Iris pigment epithelial cell (primary cell): ENCODE measurements at places on chromosomes 11 and 22.

- DNase-seq, result no peak
These were observed 18.6 kb downstream of the IRAG1 start for GRCh38 chr11:10674911-10675440.

- peak; percentile 72 for DNase-seq
These were observed 15.8 kb downstream of the BLID start for GRCh38 chr11:122100037-122100755.

GRCh38 chr11:112318184-112318591 lies 57.5 kb upstream of the PLET1 start:
- DNase-seq, result peak; percentile 96

DNA sequence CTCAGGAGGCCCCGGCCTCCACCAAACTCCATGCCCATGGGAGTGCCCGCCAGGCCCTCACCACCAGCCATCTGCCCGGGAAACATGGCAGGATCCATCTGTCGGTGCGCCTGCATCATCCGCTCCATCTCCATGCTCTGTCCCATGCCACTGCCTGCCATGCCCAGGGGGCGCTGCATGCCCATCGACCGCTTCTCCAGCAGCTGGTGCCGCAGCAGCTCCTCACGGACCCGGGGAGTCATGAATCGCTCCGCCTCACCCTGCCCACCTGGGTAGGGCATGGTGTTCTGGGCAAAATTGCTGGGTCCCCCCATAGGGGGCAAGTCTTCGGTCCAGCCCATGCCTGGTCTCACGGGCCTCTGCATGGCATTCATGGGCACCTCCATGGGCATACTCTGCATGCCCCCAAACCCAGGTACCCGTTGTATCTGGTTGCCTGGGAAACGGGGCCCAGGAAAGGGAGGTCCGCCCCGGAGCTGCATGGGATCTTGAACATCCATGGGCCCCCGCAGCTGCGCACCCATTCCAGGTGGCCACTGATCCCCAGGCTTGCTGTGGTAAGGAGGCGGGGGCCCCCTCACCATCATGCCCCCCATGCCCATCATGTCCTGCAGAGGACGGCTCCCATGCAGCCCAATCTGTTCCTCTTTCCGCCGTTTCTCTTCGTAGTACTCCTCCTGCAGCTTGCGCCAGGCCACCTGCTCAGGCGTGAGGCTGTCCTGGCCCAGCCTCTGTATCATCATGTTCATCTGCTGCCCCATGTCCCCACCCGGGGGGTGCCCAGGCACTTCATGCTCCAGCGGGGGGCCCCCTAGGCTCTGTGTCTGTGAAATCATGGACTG lies 18.0 kb downstream of the CXCR5 start:
- no peak for DNase-seq

GRCh38 chr11:2312232-2313042 lies 10.6 kb downstream of the TSPAN32 start:
- no peak for DNase-seq

DNA sequence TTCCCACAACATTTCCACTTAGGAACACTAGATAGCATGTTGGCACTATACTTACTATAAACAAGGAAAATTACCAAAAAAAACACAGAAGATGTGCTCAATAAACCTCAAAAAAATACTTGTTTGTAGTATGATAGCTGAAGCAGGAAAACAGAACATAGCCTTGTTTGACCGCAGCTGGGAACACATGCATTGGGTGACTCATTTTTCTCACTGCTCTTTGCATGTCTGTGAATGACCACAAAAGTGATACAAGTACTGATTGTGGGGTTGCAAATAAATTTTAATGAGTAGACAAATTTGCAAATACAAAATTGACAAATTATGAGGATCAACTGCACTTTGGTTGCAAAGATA lies 22.8 kb upstream of the GUCY1A2 start:
- peak; percentile 87 for DNase-seq

DNA sequence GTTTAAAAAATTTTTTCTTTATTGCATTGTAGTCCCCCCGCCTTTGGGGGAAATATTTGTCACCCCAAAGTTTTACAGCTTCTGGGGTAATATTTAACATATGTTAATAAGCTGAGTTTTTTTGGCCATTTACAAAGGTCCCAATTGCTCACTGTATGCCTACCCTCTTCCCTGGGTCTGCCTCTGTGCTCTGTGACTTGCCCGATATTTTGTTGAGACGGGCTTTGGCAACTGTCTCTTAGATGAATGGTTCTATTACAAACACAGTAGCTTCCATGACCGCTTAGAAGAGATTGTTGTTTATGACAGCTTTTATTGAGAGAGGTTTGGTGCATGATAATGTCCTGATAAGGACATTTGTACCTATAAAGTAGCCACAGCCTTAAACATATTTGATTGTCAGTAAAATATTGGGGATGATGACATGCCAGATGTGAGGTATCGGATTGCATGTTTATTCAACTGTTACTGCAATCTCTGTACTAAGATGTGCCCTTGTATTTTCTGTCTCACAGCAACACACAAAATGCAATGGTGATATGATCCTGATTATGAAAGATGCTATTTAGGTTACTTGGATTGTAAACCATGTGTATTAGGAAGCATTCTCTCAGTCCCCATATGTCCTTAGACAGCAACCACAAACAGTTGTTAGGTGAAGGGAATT lies 103.1 kb downstream of the TEAD1 start:
- peak; percentile 89 for DNase-seq

DNA sequence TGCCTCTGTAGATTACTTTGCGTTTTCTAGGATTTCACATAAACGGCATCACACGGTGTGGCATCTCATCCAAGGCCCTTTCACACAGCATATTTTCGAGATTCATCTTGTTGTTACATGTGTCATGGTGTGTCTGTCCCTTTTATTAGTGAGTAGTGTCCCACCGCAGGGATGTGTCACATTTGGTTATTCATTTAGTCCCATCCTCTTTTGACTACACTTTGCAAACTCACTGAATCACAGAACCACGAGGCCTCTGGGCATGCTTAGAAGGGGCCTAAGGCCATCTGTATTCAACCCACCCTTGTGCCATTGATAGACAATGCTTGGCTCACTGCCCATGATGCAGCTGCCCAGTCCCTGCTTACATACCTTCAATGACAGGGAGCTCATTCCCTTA lies 4.2 kb upstream of the RAC2 start:
- DNase-seq, result no peak

- DNase-seq, result peak; percentile 13
These were observed 222.5 kb downstream of the MN1 start for GRCh38 chr22:27578937-27579617.

DNA sequence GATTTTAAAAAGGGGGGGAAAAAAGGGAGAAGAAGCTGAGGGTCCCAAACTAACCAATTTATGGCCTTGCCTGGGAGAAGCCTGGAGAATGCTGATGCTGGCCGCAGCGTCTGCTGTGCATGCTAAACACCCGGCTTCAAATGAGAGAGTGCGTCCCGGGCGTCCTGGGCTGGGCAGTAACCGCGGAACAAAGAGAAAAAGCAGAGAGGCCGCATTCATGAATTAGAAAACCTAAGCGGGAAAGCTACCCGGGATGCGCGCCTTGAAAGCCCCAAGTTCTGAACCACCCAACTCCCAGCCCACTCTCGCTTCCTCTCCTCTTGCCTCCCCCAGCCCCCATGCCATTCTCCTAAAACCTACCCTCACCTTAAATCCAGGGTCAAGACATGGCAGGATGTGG lies 6.5 kb downstream of the MN1 start:
- DNase-seq, result no peak

GRCh38 chr11:12864316-12865156 lies 144.6 kb upstream of the RASSF10 start:
- DNase-seq, result peak; percentile 91

DNA sequence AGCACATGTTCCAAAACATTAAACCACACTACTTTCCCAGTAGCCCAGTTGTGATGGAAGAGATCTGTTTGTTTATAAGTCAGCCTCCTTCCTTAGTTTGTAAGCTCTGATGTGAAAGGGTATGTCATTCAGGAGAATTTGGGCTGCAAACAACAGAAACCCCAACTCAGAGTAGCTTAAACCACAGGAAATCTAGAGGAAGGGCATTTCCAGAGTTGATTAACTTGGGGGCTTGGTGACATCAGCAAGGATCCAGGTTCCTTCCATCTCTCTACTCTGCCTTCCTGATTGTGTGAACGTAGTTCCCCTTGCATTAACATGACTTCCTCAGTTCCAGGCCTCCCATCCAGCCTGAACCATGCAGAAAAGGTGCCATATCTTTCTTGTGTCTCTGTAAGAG lies 6.5 kb upstream of the FJX1 start:
- DNase-seq, result no peak

DNA sequence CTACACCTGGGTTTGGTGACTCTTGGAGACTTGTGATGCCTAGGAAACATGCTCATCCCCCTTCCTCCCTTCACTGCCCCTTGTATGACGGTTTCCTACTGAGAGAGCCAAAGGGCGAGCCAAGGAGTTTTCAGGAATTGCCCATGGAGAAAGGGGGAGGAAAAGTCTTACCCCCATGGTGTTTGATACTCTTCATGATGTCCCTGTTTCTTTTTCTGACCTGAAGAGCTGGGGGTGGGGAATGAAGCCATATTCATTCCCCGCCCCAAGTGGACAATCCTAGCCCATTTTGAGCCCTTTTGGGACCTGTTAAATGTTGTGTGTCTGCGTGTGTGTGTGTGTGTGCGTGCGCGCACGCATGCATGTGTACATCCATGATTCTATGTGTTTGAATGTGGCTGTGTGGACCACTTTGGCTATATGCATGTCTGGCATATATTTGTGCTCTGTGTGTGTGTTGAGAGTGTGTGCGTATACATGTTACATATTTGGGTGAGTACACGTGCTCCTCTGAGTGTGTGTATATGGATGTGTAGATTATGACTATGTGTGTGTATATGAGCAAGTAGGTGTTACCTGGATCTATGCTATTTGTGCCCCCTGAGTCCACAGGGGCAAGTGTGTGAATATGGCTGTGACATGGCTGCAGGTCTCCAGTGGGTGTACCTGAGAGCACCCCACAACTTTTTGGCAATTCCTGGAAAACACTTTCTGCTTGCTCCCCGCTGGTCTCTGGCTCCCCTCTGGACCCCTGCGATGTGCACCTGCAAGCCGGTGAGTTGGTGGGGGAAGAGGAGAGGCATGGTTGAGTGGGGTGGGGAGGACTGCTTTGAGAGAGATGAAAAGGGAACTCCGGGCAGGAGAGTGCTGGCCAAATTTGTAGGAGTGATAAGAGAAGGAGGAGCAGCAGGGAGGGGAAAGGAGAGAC lies 24.6 kb downstream of the OTOG start:
- DNase-seq, result no peak

- no peak for DNase-seq
These were observed 19.2 kb downstream of the SERPIND1 start for GRCh38 chr22:20792966-20793728.

DNA sequence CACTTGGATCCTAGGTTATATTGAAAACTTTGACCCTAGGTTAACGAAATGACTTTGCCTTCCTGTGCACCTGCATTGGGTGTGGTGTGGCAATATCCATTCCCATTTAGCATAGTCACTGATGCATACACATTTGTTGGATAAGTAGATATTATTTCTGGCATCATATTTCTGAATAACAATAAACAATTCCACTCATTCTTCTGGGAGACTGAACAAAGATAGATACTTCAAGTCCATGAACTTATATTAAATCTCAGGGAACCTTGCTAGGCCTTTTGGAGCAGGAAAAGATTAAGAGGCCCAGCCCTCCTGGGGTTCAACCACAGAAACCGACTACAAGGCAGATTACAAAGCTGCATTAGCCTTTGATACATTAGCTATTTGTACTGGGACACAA lies 118.9 kb downstream of the MSANTD4 start:
- peak; percentile 51 for DNase-seq

DNA sequence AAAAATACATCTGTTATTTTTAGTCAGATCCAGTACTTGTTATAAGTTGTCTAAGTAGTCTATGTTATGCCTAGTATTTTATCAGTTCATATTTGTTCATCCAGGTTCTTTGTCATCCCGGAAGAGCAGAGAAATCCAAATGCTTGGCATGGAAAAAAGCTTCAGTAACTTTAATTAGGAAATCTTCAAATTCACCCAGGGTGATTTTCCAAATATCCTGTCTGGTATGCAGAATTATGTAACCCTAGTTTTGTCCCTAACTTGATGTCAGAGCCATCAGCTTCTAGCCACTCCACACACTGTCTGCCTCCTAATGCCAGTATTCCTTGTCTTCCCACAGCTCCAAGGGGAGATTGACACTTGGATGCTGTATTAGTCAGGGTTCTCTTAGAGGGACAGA lies 216.2 kb downstream of the ARHGAP42 start:
- DNase-seq, result no peak

- DNase-seq, result peak; percentile 81
These were observed 913 bp downstream of the ZNHIT2 start for GRCh38 chr11:65116370-65117205.

DNA sequence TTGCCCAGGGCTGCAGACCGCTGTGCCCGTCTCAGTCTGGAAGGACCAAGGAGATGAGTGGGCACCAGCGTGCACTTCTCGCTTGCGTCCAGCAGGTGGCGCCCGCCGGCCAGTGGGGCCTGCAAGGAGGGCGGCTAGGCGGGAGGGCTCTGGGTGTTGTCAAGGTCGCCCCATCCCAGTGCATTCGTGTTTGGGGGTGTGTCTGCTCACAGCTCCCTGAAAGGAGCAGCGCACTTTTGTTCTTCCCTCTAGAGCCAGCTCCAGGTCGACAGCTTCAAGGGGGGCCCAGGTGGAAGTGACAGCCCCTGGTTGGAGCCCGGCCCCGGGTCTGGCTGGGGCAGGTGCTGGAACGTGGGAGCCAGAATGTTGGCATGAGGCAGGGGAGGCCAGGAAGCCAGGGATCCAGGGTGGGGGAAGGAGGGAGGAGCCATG lies 23.4 kb upstream of the MPPED1 start:
- DNase-seq, result peak; percentile 52

- DNase-seq, result no peak
These were observed 116.9 kb downstream of the SIK3 start for GRCh38 chr11:116981266-116981885.

- DNase-seq, result peak; percentile 57
These were observed 2.3 kb downstream of the PRSS23 start for GRCh38 chr11:86802601-86803051.

GRCh38 chr11:94550513-94550912 lies 6.8 kb downstream of the FUT4 start:
- DNase-seq, result no peak

DNA sequence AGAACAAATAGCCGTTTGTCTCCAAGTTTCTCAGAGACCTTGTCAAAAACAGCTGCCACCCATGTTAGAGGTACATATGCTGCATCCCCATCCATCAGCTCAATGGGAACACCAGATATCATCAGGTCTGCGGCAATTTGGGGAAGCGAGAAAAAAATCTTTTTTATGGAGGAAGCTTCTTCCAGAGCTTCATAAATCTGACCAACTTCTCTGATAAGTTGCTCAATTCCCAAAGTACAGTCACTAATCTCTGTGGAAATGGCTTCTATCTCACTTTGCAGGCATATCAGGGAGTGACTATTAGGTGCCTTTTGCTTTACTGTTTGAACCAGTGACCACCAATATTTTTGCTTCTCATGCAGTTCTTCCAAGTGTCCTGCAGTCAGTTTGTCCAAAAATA lies 34.3 kb upstream of the MRPL17 start:
- DNase-seq, result no peak

GRCh38 chr11:34744511-34744910 lies 123.6 kb downstream of the EHF start:
- DNase-seq, result no peak

DNA sequence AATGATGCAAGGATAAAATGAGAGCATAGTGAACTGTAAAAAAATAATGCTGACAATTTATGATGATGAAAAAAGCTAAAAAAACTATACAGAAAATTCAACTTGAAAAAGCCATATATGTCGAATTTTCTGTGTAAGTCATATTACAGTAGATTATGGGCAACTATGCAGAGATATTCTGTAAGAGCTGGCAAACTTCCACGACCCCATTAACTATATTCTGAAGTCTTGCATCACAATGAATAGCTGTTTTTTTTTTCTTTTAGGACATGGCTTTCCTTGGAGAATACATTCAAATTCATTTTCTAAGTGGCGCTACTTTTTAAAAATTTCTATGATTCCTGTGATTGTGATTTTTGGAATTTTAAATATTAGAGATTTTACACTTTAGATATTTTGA lies 18.4 kb downstream of the PSMD13 start:
- peak; percentile 48 for DNase-seq
